ENCODE measurements at places on chromosomes 5 and 9.

DNA sequence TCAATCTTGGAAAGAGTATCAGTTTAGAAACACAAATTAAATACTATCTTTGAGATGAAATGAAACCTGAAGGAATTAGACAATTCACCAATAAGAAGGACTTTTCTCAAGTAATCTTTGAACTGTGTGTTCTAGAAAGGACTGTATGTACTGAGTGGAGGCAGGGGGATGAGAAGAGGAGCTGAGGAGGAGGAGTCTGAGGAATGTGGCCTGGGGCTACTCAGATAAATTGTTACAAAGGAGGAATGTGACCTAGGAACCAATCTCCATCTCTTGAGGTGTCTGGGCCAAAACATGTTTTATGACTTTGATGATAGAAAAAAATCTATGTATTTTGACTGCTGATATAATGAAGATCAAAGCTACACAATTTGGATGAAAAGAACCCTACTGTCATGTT is 124.3 kb upstream of the ANKRD55 start:
- DNase-seq: no peak

DNA sequence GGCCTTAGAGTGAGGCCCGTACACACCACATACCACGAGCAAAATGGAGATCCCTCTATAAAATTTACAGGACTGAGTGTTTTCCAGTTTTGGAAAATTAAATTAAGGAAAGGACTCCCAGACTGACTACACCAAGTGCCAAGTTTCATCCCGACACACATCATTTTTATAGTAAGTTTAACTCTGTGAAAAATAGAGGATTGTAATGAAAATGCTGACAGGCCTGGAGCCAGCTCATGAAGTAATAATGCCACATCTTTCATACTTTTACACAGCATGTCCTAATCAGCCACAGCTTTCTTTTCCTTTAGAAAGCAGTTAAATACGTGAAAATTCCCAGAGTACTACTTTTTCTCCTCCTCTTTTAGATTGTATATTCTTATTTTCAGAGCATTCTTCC is 169.2 kb downstream of the SAXO1 start:
- DNase-seq: no peak

- no peak for DNase-seq
These were observed 63.6 kb downstream of the NIPBL start for GRCh38 chr5:36939969-36940858.

GRCh38 chr9:72210522-72210921 is 61.3 kb downstream of the GDA start:
- DNase-seq: no peak

DNA sequence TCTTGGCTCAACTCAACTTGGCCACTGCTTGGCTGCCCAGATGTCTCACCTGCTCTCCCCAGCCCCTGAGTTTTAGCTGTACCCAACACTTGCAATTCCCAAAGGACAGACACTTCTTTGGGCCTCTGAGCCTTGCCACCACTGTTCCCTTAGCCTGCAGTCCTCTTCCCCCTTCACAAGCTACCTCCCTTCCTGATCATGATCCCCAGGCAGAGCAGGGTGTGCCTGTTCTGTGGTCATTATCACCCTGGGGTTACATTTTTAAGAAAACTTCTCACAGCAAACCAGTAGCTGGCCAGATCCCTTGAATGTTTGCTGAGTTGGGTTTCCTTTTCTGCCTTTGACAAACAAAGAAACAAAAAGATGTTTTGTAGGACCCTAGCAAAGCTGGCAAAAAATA is 87.5 kb upstream of the PRRC1 start:
- no peak for DNase-seq

DNA sequence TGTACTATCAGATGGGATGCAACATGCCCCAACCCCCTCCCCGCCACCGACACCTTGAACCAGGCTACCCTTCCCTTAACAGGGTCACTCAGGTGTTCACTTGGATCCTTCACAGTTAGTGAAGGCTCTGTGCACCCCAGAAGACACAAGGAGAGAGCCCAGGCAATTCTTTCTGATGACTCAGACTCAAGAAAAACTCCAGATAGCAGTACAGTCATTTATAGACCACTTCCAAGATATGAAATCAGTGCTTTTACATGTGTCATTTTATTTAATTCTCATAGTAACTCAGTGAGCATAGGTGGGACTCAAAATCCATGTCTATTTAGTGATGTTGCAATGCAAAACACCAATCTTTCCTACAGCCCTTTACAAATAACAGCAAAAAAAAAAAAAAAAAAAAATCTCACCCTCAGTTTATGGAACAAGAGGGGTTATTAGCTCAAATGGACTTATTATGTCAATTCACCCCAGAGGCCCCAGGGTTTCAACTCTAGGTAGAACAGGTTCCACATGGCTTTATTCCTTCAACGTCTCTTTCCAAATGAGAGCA is 71.9 kb downstream of the FOXD1 start:
- DNase-seq: no peak

DNA sequence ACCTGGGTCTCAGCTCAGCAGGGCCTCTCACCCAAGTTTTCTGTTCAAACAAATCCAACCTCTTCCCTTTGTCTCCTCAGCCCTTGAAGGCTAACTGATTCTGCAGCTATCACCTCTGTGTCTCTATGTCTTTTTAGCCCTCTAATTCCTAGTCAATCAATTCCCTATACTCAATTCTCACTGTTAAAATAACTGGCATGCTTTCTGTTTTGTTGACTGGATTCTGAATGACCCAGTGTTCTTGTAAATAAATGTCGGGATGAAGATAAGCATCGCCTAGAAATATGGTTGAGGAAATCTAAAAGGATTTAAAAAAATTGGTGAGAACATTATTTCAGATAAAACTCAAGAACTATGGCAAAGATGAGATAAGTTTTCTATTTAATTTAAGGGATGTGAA is 210.2 kb downstream of the ICE1 start:
- no peak for DNase-seq

DNA sequence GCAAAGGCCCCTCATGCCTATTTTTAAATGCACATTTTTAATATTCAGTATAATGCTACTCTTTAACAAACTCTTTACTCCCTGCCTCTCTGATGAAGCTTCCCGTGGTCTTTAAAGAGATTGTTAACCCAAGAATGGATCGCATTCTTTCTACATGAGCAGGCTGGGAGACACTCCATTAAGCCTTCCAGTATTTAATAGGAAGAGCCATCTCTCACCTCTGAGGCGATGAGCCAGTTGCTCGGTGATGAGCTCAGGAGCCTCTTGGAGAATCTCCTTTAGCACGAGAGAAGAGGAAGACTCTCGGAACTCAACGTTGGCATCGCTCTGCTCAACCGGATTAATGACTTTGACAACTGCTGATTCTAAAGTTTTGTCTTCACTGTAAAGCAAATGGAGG is 59.6 kb downstream of the PRUNE2 start:
- DNase-seq: no peak

DNA sequence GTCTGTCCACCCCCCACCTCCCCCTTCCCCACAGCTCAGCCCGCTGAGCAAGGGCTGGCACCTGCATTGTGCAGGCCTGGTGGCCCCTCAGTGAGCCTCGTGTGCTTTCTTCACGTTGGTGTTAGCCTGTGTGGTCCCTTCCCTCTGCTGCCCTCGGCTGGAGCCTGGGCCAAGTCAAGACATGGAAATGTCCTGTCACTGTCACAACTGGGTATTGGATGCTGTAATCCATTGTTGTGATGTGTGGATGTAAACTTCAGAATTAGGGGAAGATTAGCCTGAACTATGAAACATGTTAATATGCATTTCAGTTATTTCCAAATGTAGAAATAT is 103.9 kb downstream of the TRIO start:
- DNase-seq: no peak

GRCh38 chr5:160071516-160071915 is 47.7 kb downstream of the PWWP2A start:
- DNase-seq: no peak

DNA sequence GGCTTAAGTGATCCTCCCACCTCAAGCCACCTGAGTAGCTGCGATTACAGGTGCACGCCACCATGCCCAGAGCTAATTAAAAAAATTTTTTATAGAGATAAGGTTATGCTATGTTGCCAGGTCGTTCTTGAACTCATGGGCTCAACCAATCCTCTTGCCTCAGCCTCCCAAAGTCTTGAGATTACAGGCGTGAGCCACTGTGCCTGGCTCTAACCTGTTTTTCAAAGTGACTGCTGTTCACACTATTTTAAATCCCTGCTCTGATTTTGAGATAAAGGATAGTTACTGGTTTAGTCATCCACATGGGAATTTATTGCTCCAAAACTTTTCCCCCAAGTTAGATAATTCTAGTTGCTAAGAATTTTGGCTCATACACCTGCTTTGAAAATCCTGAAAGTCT is 48.2 kb upstream of the MTMR12 start:
- no peak for DNase-seq

All from GM13977 (cell line).